ENCODE measurements at places on chromosomes 4 and X.

DNA sequence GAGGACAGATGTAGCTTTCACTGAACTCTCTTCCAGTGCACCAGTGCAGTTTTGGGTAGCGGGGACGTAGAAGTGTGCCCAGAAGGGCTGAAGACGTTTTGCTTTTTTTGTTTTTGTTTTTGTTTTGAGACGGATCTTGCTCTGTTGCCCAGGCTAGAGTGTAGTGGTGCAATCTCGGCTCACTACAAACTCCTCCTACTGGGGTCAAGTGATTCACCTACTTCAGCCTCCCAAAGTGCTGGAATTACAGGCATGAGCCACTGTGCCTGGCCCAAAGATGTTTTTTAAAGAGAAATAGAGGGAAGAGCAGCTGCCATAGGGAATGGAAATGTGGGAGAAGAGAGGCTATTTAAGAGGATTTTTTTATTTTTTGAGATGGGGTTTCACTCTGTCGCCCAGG, 74.4 kb upstream of the ACSL1 start:
- no peak for DNase-seq

GRCh38 chr4:144461906-144462305, 184.1 kb upstream of the HHIP start:
- DNase-seq: no peak

DNA sequence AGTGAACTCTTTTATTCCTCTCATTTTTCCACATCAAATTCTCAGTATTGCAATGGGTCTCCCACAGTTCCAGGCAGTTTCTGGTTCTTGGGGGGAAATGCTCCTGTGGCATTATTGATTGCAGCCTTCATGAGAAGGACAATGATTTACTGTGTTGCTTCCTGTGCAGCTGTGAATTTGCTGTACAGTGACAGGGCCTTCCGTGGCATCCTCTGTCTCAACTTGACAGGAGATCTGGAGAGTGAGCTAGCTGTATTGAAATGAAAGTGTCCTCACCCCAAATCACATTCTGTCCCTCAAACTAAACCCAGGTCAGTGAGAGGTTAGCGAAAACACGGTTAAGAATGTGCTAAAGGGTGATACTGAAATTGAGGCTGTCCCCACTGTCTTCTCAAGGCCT, 77.1 kb upstream of the ATOH1 start:
- DNase-seq: no peak

GRCh38 chr4:121217351-121217750, 53.2 kb upstream of the TNIP3 start:
- DNase-seq: no peak

GRCh38 chrX:65300104-65300809, 234.3 kb downstream of the LAS1L start:
- DNase-seq: no peak

- DNase-seq: no peak
Observed at GRCh38 chr4:73929278-73929677, 52.5 kb downstream of the PF4 start.

GRCh38 chrX:153681175-153681574, 6.6 kb upstream of the SLC6A8 start:
- DNase-seq: no peak

- no peak for DNase-seq
Observed at GRCh38 chr4:11166034-11166433, 262.7 kb downstream of the HS3ST1 start.

DNA sequence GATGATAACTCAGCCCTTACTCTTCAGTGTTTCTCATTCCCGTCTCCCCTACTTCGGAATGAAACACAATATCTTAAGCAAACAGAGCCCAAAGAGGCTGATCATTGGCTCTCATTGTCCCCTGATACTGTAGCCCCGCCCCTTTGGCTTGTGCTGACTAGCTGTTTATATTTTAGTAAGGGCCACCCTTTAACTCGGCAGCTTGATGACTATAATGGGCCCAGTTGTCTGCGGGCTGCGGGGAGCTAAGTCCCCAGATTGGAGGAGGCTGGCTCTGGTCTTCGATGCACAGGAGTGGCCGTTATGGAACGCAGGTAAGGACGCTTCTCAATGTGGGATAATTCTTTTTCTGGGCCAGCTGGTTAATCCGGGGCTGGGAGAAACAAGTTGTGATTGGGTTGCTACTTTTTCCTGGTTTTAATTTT, at the start of gene TRIM2:
TSS of gene TRIM2 (plus strand) at position 197 of the 425 bp plus-strand sequence. CDS start at position 285, 88 bp downstream.
- DNase-seq: no peak

GRCh38 chrX:91435395-91435794, 756 bp downstream of the PABPC5 start:
- no peak for DNase-seq

DNA sequence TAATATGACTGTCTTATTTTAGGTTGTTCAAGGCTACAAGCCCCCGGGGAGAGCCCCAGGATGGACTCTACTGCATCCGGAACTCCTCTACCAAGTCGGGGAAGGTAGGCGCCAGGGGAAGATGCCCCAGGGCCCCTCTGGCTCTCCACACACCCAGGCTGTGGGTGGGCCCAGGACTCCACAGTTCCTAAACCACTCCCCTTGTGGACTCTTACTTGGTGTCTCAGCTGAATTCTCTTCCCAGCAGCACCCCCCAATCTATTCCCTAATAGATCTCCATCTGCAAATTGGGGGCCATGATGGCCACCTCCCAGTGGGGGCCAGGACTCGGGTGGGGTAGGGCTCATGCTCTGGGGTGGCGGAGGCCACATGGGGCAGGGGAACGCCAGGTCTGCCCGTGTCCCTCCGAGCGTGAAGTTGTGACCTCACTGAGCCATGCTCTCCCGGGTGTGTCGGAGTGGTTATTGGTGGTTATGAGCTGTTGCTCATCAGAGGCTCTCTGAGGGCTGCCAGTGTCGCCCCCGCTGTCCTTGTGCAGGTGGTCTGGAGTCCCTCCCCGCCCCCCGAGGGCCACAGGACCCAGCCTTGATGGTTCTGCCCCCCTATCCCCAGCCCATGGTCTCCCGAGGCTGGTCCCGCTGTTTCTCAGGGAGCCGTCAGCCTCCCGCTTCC, 11.2 kb upstream of the ADD1 start:
- DNase-seq: no peak

DNA sequence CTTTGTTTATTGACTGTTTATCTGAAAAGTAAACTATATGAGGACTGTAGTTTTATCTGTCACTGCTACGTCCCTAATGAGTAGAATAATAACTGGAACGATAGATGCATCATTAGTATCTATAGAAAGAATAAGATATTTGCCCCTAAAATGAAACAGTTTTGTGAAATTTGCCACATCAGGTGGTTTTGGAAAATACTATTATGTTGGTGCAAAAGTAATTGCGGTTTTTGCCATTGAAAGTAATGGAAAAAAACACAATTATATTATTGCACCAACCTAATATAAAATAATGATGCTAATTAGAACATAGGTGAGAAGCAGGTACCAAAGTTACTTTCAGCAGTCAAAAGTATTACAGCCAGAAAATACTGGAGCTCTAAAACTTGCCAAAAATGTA, 158.3 kb downstream of the PABPC4L start:
- DNase-seq: no peak

DNA sequence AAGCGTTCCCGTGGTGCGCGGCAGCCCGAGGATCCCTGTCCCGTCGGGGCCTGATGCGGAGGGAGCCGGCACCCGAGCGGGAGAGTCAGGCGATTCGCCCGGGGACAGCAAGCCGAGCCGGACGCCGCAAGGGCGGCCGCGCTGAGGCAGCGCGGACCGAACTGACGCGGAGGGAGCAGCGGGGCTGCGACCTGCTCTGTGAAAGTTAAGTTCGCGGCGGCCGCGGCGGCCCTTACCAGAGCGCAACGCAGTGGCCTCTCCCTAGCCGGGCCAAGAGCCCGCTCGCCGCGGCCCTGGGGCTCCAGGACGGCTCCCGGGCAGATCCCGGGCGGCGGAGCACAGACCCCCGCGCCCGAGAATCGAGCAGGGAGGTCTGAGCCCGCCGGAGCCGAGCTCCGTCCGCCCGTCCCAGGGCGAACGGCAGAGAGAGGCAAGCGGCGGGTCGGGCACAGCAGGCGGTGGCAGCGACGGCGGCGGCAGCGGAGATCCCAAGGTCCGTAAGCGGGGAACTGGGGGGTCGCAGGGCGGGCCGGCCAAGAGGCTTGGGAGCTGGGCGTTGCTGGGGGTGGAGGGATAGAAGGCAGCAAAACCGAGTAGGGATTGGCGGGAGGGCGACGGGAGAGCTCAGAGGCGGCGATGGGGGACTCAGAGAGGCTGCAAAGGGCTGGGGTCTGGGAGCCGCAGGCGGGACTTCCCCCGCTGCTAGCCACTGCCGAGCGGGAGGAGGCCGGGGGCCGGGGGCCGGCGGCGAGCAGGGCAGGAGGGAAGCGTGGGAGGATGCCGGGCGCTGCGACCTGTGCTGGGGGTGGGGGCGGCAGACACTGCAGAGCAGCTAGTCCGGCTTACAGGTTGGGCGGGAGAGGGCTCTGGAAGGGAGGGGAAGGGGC, 1.0 kb downstream of the GPR50 start:
- no peak for DNase-seq

GRCh38 chr4:112910109-112910736, 139.2 kb upstream of the ANK2 start:
- no peak for DNase-seq

DNA sequence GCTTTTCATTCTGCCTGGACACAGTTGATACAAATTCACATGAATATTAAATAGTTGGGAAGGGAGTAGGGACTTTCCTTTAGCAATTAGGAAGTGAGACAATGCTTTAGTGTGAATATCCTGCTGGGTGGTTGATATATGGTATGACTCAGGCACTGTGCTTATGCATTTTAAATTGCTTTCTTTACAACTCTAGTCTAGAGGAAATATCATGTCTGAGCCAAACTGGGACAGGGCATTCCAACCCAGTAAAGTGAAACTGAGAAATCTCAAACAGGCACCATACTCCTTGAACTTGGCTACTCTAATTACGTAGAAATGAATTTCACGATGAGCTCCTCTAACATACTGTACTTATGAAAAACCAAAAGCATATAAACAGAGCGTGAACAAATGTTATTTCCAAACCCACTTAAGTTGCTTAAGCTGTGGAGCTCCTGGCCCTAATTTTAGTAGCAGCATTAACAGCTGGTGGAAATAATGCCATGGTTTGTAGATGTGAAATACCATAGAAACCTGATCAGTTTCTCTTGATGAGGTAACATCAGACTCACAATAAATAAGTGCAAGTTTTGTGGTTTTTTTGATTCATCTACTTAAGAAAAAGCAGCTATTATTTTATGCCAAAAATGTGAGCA, 242.9 kb upstream of the GK2 start:
- no peak for DNase-seq

DNA sequence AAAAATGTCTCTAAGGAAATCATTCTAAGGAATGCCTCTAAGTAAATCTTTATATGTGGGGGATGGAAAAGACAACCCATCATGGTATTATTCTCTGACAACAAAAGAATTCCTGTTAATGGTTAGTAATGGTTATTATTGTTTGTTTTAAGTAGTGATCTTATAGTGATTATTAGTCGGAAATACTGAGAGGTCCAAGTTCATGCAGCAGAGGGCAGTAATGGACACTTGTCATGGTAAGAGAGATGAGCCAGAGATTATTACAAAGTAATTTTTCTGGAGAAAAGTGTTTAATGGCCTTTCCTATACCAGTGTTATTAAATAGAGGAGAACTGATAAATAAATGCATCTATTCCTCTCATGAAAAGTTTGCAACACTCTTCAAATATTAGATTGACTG, 8.1 kb upstream of the DKK2 start:
- no peak for DNase-seq

- DNase-seq: no peak
Observed at GRCh38 chr4:142383800-142384470, 462.2 kb downstream of the INPP4B start.

GRCh38 chr4:54930226-54930625, 195.2 kb downstream of the KDR start:
- no peak for DNase-seq

DNA sequence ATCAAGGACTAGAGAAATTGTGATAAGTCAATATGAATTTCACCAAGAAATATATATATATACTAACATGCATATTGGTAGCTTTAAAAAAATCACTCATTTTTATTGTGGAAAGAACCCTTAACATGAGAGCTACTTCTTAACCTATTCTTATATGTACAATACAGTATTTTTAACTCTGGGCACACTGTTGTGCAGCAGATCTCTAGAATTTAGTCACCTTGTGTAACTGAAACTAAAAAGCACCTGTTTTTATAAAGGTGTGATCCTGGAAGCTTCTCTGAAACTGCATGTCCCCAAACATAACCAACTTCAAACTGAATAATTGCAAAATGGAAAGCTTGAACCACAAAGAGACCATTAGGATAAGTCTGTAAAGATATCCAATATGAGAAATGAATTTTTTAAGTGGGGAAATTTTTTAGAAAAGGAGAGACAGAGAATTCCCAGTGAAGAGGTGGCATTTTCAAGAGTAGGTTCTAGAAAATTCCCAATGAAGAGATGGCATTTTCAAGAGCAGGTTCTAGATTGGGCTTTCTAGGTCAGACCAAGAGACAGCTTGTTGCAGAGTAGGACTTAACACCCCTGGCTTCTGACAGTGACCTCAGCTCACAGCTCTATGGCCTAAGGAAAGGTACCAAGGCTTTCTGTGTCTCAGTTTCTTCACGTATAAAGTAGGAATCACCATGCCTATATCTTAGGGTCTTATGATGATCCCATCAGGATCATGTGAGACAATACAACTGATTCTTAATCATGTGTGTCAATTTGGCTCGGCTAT, 22.0 kb upstream of the PPARGC1A start:
- no peak for DNase-seq

GRCh38 chr4:155539746-155540145, 126.9 kb upstream of the GUCY1A1 start:
- no peak for DNase-seq

DNA sequence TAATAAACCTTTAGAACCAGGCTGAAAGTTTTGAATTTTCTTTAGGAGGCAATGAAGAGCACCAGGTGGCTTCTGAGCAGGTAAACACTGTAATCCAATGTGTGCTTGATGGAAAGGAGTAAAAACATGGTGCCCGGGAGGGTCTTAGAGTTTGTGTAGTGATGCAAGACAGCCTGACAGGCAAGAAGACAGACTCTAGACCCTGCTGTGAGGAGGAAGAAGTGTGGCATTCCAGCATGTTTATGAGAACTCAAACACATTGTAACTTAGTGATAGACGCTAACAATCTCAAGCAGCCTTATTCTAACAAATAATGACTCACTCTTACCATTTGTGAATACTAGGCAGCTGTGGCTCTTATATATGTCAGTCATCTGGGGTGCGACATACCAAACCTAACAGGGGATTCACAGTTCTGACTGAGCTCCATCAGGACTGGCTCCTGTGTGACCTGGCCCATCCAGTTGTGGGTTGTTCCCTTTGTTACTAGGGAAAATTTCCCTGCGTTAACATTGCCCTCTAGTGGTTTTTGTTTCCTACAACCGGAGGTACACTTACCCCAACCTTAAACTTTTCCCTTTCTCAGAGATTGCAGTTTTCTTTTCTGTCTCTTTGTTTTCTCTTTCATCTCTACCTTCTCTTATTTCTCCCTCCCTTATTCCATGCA, 53.8 kb downstream of the VSIG4 start:
- peak; percentile 11 for DNase-seq

DNA sequence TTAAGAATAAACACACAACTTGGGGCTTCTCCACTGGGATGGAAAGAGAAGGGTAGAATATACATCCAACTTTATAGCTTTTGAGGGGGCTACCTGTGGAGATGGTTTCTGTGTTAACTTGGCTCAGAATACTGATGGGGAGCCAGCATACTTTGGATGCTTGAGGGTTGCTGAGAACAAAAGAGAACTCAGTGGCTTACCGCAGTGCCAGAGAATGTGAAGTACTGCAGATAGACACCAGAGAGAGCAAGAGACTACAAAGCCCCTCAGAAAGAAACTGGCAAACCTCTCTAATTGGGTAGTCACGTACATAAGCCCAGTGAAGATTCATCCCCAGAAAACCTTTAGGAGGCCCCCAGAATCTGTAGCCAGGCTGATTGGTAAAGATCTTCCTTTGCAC, 214.4 kb downstream of the DCHS2 start:
- DNase-seq: no peak
